ENCODE measurements at places on chromosomes 3 and 15.

GRCh38 chr3:34364335-34364734 is 565.9 kb downstream of the PDCD6IP start:
- DNase-seq = peak; percentile 72

DNA sequence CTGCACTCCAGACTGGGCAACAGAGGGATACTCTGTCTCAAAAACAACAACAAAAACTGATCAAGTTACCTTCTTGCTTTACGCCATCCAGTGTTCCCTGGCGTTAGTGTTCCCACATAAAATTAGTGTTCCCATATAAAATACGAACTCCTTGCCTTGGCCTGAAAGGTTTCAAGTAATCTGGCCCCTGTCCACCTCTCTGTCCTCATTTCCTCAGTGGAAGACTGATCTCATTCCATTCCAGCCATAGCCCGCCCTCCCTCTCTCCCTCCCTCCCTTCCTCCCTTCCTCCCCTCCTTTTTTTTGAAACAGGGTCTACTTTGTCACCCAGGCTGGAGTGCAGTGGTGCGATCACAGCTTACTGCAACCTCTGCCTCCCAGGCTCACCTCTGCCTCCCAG is 2.8 kb upstream of the CAND2 start:
- no peak for DNase-seq

DNA sequence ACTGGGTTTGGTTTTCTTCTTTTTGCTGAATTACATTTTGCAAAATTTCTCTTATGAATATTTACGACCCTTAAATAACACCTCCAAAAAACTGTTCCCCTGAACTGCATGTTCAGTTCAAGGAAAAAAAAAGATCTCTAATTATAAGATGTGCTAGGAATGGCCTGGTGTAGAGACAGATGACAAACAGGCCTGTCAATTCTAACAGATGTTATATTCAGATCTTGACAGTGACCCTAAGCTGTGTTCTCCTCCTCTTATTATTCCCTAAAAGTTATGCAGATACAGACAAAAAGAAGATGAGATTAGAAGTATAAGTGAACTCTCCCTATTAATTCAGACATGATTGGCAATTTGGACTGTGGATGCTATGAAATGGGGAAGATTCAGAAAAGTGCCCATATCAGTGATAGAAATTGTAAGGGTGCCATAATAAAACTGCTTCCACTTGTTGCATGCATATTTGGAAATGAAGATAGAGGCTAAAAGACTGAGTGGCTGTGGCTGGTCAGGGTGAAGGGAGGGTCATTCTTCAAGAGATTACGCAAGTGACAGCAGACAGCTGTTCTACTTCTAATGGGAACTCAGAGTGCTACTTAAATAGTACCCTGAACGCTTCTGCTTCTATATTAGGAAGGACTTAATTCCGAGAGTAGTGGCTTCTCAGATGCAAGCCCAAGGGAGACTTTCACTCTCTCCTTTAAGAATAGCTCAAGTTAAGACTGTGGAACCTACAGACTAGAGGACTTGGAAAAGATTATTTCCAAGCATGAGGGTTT is 75.5 kb downstream of the ADAMTS9 start:
- DNase-seq = no peak

GRCh38 chr3:130648293-130648692 is 98.3 kb downstream of the PIK3R4 start:
- no peak for DNase-seq

DNA sequence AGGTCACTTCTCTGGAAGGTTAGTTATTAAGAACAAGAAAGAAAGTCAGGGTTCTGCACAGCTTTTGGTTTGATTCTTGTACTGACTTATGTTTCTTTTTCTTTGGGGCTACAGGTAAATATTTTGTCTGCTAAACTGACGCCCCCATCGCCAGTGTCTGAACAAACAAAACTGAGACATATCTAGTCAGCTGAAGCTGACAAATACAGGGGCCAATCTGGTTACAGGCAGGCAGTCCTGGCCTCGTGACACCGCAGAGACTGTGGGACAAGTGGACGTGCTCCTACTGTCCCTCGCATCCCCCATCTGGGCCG is 4.6 kb upstream of the RPL14 start:
- no peak for DNase-seq

GRCh38 chr3:98778852-98779413 is 15.8 kb downstream of the ST3GAL6 start:
- DNase-seq = no peak

GRCh38 chr15:44158111-44158510 is 37.0 kb downstream of the FRMD5 start:
- DNase-seq = peak; percentile 9

DNA sequence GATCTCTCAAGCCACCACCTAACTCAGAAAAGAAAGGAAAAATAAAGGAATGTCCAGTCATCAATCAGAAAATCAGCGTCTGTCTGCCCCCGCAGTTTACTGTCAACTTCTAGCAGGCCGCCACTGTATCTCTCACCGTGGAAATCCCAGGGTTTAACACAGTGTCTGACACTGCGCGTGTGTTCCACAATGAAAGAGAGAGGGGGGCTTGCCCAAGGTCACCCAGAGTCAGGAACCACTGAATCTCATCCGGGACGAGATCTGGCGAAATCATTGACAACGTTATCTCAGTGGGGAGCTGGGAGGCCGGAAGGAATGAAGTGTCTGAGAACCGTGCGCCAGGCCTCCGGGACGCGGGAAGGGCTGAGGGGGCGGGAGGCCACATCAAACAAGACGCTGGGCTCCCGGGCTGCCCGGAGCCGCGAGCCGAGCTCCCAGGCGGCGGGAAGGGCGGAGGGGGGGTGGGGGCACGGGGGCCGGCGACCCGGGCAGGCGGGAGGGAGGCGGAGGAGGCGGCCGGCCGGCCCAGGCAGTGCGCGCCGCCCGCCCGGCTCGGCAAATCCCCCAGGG is 2.2 kb upstream of the HES1 start:
- DNase-seq = no peak

- no peak for DNase-seq
Observed at GRCh38 chr3:5197022-5197421, 9.5 kb downstream of the EDEM1 start.

DNA sequence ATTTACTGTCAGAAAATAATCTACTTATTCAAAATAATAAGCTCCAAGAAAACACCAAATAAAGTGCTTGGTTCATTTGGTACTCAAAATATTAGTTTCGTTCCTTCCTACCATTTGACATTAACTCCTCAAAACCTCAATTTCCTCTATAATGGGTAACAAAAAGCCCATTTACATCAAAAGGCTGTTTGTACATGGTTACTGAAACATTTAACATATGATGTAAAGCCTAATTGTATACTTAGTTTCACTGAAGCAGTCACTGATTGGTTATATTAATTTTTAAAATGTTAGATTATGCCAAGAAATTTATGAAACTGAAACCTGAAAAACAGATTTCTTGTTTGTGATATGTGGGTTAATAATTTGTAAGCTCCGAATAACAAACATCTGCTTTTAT is 14.7 kb downstream of the XRN1 start:
- DNase-seq = no peak

DNA sequence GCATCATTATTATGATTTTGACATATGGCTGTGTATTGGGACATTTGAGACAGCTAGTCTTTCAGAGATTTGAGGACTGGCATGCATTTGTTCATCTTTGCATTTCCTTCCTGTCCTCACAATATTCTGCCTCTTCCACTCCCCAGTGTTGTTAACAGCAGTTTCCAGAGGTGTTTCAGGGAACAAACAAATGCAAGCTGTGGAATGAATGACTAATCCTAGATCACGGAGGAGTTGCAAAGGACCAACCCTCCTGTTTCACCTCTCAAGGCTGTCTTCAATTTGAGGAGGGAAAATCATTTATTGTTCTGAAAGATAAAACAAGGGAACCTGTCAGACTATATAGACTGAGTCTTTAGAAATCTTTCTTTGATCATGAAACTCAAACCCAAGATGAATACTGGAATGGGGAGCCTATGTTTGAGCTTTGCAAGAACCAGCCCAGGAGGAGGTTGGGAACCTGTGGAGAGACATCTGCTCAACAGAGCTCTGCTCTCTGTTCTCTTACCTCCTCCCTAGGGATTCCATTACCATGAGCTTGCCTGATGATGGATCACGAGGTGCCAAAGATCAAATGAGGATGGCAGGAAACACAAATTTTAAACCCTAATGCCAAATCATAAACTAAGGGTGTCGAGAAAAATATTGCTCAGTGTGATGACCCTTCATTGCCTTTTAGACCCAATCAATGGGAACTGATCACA is 68.5 kb downstream of the SLC7A14 start:
- DNase-seq = no peak

GRCh38 chr15:97972366-97972765 is 11.9 kb downstream of the ARRDC4 start:
- DNase-seq = no peak

GRCh38 chr3:15409774-15410173 is 17.6 kb downstream of the METTL6 start:
- DNase-seq = no peak

DNA sequence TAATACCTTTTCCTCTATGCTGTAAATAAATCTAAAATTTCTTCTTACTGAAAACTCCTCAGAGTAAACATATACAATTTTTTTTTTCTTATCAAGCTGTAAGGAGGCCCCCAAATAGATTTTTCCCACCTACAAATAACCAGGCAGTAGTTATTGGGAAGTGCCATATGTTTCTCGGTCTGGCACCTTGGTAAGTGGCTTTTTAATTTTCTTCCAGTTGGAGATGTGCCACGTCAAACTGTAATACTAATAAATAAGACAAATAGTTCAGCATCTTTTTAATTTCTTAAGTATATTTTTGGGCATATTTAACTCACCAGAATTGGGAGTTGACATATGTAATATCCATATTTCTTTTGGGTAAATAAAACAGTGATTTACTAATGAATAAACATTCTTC is 346.3 kb downstream of the DIPK2A start:
- no peak for DNase-seq

DNA sequence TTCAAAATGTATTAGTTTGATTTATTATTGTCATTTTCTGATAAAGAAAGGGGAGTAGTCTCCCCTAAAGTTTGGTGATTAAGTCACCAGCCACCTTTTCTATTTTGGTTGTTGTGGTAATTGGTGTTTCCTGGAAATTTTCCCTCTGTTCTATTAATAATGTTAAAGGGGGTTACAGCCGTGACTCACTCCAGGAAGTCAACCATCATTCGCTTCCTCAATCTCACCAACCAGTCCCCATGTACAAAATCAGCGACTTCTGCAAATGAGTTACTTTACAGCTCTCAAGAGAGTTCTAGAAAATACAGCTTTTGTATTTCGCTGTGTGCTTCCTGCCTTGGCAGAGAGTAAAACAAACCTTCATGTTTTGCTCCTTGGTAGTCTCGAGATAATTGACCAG is 285.1 kb downstream of the LPP start:
- DNase-seq = peak; percentile 4

DNA sequence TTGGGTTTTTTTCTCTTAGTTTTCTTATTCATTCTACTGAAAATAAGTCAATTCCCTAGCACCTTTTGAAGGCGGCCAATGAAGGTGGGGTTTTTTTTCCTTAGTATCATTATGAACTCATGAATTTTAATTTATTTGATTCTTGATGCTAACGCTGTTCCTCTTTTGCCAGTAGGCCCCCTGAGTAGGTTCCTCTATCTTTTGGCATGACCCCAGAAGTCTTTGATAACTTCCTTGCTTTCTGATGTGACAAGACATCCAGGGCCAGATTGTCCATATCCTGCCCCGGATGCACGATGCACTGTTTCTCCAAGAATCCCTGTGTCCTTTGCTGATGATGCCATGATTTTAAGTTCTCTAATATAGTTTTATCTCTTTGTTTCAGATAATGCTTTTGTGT is 20.6 kb downstream of the LRRK1 start:
- no peak for DNase-seq

GRCh38 chr15:92494806-92495336 is 101.2 kb downstream of the ST8SIA2 start:
- no peak for DNase-seq

DNA sequence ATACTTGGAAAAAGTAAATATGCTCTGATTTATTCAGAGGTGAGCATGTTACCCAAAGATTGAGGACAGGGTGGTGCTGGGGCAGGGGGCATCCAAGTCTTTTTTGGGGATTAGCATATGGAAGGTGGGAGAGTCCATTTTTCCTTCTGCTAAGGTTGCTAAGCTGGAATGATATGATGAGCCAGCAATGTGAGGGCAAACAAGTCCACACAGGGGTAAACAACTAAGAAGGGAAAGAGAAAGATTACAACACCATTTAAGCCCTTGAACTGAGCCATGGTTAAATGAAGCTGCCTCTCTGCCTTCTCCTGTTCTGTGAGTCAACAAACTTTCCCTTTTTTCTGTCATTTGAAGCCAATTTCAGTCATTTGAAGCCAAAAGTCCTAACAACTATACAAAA is 89.0 kb downstream of the RPL22L1 start:
- DNase-seq = no peak

GRCh38 chr15:81411969-81412633 is 38.1 kb upstream of the TMC3 start:
- no peak for DNase-seq

DNA sequence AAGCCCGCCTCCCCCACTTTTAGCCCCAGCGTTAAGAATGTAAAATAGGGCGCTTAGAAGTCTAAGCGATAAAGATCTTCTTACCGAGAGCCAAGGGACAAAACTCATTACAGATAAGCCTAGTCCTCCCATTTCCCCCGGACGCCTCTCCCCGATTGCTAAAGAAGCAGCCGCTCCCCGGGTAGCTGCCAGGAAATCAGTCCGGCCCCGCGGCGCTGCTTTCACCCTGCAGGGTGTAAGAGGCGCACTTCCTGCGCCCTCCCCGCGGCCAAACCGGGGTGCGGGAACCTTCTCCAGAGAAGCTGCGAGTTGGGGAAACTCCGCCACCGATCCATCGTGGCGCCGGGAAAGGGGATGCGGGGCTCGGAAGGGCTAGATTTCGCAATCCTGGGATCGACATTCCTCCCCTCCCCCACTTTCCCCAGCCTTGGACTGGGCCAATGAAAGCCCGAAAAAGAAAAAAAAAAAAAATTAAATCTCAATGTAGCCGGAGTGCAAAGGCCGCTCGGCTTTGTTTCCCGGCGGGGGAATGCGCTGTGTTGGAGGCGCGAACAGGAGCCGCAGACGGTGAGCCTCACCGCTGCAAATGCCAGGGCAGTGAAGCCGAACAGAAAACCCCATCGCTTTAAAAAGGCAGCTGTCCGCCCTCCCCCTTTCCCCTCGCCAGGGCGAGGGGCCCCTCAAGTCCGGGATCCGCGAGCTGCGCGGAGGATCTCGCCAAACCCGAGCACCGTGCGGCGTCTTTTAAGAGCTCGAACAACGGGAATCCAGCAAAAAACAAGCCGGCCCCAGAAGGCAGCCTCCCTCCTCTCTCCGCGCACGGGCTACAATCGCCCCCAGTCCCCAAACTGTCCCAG is 626 bp upstream of the PTPRG start:
- DNase-seq = peak; percentile 54

DNA sequence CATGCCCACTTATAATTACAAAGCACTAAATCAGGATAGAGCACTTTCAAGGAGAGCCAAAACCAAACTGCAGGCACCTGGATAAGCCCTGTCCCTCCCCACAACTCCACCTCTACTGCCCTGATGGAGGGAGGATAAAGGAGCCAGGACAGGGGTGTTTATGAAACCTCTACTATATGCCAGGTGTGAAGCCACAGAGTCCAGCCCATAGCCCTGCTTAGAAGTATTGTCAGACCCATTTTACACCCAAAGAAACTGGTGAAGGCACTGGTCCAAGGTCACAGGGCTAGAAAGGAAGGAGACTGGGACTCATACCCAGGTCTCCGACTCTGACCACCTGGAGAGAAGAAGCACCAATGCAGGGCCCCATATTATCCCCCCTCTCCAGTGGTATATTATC is 48.7 kb downstream of the SH3BP5 start:
- DNase-seq = no peak

GRCh38 chr15:71109130-71109529 is 6.1 kb upstream of the THSD4 start:
- DNase-seq = no peak
